Epithelial cell of esophagus (primary cell): ENCODE measurements at places on chromosomes 5 and 9.

- DNase-seq, result no peak
Observed at GRCh38 chr5:124614836-124615385, 131.5 kb downstream of the ZNF608 start.

DNA sequence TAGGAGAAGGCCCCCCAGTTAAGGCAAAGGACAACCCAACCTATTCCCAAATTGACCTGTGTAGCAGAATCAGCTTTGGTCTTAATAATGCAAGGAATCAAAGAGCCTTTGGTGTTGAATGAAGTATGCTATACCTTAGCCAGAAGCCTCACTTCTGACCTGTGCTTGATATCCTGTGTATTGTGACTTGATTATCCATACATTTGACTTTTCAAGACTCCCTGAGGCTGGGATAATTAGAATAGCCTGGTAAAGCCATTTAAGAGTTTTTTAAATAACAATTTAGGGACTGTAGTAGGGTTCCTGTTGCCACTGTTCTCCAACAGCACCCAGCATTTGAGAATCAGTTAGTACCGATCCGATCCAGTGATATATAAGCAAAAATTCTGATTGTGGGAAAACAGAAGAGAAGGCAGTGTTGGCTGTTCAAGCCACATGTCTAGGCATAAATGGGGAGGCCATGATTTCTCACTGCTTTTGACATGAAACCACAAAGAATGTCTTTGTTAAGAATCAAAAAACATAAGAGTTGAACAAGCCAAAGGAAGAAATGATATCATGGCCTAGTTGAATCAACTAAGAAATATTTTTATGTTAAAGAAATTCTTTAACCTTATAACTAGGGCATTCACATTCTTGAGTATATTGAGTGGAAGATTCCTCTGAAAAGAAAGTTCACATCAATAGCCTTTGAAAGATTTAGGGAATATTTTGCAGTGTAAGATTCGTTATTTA, 98.9 kb downstream of the F2RL2 start:
- no peak for DNase-seq

DNA sequence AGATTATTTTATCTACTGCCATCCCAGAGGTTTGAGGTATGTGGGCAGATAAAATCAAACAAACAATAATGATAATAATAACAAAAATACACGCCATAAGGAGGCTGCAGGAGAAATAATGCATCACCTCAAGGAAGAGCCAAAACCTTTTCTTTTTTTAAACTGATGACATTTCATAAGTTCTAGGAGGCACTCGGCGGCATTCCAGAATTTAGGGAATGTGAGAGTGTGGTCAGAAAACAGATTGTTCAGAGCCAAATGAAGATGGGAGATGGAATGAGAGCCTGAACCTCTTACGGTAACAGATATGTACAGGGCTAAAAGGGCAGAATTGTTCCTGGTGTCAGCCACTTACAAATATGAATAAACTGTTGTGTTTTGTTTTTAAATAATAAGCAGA, 615.0 kb upstream of the CHD1 start:
- no peak for DNase-seq

DNA sequence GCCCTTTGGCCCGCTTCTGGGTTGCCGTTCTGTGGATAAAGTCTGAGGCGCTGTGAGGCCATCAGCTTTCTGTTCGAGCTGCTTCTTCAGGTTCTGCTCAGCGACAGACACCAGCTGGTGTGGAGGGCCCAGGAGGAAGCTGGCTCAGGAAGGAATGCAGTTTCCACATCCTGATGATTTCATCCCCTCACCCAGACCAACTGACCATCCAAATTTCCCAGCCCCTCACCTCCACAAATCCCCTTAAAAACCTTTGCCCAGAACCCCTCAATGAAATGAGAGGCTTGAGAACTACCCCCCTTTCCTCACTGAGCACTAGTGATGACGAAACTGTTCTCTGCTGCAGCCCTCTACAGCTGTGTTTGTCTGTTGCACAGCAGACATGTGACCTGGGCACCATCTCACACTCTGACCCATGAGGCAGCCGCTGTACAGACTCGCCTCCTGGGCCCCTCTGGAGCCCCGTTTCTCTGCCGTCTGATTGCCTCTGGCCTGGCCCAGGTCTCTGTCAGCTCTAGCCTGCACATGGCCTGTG, 45.4 kb downstream of the SPATA31C2 start:
- DNase-seq, result no peak

DNA sequence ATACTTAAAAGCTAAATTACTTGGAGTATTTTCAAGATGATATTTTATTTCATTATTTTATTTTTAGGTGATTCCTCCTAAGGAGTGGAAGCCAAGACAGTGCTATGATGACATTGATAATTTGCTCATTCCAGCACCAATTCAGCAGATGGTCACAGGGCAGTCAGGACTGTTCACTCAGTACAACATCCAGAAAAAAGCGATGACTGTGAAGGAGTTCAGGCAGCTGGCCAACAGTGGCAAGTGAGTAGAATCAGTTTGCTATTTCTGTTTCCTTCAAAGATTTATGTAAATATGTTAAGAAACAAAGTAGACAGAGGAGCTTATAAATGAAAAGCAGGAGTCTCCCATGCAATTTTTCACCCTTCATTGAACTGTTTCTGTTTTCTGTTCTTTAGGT, 47.8 kb downstream of the KDM4C start:
- DNase-seq, result no peak

- DNase-seq, result peak; percentile 22
Observed at GRCh38 chr5:10424124-10424731, 17.5 kb upstream of the ROPN1L start.
